ENCODE measurements at places on chromosomes 12 and 14.

DNA sequence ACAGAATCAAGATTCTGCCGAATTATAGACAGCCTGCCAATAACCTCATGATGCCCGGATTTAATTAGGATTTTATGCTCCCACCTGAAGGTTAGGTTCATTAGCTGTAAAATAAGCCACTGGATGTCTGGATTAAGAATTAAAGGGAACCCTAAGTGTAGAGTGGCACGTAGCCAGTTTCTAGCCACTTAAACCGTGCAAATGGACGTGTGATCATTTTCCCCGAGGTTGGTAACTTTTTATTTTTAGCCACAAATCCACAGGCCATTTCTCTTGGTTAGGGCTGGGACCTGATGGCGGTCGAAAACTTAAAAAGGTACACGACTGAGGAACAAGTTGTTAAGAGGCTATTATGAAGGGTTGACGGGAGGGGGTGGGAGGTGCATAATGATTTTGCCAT is 127.3 kb upstream of the TMPO start:
- no peak for DNase-seq

DNA sequence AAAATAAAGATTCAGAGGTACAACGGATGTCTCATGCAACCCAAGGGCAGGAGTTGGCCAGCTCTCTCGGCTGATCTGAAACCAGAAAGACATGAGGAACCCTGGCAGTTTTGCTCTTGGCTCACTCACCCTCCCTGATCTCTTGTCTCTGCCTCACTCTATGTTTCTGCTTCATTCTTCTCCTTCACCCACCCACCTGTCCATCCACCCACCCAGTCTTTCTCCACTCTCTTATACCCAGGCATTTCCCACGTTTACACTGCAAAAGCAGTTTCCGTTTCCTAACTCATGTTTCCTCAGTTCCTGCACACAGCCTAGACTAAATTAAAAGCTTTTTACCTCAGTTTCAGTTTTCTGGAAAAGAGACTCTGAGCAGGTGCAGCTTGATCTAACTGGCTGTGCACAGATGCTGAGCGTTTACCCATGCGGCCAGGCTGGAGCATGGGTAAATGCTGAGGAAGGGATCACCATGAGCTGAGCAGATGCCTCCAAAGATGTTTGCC is 157.6 kb downstream of the PRKCH start:
- DNase-seq, result no peak

DNA sequence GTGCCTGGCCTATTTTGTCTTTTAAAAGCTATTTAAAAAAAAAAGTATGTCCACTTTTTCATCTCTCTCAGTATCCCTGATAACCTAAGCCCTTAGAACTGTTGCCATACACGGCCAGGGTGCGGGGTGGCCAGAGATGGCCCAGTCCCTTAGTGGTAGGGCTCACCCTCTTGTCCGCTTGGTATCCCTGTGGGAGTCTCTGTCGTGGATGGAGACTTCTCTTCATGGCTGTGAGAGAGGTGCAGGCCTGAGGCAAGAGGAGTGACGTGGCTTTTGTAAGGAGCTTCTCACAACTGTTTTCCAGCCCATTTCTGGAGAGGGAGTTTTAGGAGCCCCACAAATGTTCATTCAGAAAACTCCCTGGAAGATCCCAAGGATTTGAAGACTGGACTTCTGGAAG is 26.8 kb downstream of the XRCC3 start:
- DNase-seq, result no peak

DNA sequence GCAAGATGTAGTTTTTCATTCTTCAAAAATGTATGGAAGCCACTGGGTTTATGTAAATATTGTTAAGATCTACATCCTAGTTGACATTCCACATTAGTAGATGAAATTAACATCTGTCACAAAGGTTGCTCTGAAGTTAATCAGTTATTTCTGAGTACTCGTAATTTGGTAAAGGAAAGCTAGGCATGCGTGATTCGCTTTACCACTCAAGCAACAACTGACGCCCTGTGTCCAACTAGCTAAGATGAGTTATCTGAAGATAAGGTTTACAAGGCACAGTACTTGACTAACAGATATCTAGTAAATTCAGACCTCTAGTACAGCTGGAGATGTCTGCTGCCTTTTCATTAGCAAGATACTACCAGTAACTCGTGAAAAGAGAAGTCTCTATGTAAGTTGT is 14.1 kb downstream of the PRKD1 start:
- no peak for DNase-seq

DNA sequence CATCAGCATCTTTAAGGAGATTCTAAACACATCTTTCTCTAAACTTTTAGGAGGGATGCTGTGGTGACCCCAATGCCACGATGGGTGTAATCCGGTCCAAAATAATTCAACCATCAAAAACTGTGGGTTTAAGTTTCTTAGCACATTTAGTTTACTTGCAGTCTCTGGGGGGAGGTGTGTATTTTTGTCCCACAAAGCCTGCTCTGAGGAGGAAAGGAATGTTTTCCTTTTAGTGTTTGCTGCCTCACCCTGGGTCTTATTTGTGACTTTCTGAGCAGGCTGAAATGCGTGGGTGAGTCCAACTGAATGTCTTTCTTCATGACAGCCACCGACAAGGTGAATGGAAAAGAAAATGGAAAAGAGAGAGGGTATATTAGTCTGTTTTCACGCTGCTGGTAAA is 1324.7 kb downstream of the AACS start:
- DNase-seq, result no peak

GRCh38 chr14:38128640-38129039 is 79.1 kb upstream of the SSTR1 start:
- DNase-seq, result no peak

- DNase-seq, result no peak
These were observed 87.1 kb downstream of the FZD10 start for GRCh38 chr12:130249376-130249775.

DNA sequence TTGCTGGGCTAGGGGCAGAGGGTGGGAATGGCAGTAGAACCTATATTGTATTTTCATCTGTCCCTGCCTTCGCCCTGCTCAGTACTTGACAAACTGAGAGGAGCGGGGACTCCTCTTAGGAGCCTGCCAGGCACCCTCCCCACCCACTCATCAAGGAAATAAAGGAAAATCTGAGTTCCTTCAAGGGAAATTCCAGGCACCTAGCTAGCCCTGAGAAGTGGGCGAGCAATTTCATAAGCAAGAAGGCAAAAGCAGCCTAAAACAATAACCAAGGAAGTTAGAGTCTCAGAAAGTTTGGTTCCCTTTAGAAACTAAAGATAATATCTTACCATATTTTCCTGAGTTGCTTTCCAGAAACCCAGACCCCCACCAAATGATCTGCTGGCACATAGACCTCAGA is 10.6 kb upstream of the PLEKHD1 start:
- DNase-seq, result no peak

DNA sequence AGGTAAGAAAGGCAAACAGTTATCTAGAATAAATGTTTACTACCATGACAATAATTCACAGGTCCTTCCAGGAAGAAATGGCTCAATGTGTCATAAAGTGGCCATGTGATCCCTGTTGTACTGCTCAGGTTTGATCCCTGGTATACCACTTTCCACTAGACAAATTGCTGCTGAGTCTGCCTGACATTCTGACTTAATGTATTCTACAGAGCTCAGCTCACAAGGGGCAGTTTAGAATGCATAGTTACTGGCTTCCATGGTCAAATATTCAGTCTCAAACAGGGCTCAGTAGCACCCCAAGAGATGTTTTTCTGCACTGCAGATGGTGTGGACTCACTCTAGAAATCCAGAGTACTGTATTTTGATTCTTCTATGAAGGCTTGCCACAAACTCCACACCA is 21.8 kb downstream of the TSHR start:
- peak; percentile 11 for DNase-seq

GRCh38 chr14:75206190-75206589 is 29.8 kb upstream of the TMED10 start:
- DNase-seq, result no peak
